M059J (cell line): ENCODE measurements at places on chromosomes 16 and 17. TPM values are rescaled to one million over a fixed set of nuclear protein-coding genes. Genes with fewer than 3 reads are reported as not detected.

The KRTAP4-12 gene
- not detected in 2 replicates for total RNA-seq

The HSD17B2 gene
- total RNA-seq: 16.0 and 28.0 TPM in 2 replicates

The HNF1B gene
- not detected in 2 replicates for total RNA-seq

The MIEN1 gene
- total RNA-seq: 84.5 and 89.4 TPM in 2 replicates

The SP6 gene
- total RNA-seq: 0.79 and 1.5 TPM in 2 replicates

The KRT39 gene
- total RNA-seq: 0.20 TPM in 1 of 2 replicates, not detected in the other

The ZNF385C gene
- total RNA-seq: 0.81 TPM in 1 of 2 replicates, not detected in the other

The TEN1 gene
- 8.0 and 14.3 TPM in 2 replicates for total RNA-seq

The CACNG4 gene
- total RNA-seq: 3.0 and 5.5 TPM in 2 replicates

DNA sequence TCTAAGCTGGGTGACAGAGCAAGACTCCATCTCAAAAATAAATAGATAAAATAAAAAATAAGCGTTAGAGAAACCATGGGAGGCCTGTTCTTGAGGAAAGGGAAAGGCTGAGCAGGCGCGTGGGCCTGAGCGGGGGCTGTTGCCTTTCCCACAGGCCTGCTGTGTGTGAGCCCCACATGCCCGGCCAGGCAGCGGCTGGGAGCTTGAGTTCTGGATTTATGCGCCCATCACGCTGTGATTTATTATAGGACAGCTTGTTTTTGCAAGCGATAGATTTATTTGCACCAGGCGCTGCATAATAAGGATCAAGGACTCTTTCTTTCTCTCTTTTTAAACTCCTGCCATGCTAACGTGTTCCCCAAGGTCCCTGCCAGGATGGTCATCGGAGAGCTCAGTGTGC lies 14.8 kb upstream of the WFDC1 start:
- no peak for DNase-seq

DNA sequence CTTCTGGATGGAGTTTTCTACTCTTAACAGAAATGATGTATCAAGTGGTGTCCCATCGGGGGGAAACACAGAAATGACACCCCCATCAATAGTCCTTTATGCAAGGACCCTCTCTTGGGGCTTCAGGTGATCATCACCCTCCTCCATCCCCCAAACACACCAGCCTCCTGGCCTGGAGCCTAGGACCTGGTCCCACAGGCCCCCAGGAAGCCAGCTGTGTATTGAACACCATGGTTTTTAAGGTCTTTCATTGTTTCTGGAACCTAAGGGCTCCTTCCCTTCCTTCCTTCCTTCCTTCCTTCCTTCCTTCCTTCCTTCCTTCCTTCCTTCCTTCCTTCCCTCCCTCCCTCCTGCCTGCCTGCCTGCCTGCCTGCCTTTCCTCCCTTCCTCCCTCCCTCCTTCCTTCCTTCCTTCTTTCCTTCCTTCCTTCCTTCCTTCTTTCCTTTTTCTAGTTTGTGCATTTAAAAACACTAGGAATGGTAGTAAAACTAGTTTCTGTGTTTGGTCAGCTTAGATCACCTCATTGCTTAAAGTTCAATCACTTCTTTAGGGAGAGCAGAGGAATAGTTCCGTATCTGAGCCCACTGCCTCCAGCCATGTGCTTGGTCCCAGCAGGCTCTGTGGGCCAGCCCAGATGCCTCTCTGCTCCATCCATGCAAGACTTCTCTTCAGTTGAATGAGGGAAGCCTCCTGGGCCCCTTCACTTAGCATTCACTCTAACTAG lies 23.6 kb downstream of the ASIC2 start:
- DNase-seq: no peak

GRCh38 chr17:18314059-18314730 lies 599 bp downstream of the TOP3A start:
- DNase-seq: peak; percentile 35

DNA sequence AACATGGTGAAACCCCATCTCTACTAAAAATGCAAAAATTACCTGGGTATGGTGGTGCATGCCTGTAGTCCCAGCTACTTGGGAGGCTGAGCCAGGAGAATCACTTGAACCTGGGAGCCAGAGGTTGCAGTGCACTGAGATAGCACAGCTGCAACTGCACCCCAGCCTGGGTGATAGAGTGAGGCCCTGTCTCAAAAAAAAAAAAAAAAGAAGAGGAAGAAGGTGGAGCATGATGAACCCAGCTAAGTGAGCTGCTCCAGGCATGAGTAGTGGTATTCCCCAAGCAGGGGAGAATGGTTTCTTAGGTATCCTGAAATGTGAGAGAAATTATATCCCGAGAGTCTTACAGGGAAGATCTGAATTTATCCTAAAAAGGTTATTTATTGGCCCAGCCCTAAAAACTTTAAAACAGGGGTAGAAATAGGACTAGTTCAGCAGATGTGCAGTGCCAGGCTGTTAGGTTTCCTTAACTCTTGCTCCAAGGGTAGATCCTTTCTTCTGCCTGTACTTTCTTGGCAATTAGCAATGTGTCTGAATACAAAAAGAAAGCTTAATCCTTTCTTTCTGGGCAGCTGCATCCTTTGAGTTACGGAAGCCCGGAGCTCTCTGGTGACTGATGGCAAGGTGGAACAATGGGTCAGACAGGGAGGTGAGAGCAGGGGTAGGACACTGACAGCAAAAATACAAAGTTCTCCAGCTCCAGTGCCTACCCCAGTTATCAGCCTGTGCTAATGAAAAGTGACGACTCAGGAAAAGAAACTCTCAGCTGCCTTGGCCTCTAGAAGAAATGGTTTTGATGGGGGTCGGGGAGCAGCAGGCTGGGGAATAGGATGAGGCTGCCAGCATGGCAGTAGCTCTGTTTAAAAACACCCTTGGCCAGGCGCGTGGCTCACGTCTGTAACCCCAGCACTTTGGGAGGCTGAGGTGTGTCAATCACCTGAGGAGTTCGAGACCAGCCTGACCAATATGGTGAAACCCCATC lies 36.5 kb upstream of the TOB1 start:
- DNase-seq: no peak

GRCh38 chr17:8161289-8162232 lies 1.2 kb downstream of the VAMP2 start:
- no peak for DNase-seq

- no peak for DNase-seq
Measured at GRCh38 chr16:76511203-76511602, 234.0 kb downstream of the CNTNAP4 start.

DNA sequence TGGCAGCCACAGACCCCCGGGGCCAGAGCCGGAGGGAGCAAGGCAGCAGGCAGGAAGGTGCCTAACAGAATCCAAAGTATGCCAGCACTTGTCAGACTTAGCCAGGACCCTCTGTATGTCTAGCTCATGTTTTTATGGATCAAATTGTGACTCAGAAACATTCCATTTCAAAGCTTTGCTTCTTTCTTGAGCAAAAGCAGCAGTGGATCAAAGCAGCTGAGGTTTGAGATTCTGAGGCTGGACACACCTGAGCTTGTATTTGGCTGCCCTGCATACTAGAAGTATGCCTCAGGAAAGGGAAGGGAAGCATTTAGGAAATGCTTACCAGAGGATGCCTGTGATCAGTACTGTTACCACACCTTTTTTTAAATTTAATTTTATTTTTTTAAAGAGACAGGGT lies 5.7 kb upstream of the MYO1C start:
- no peak for DNase-seq

GRCh38 chr16:86403541-86404163 lies 106.7 kb upstream of the FOXF1 start:
- peak; percentile 53 for DNase-seq

DNA sequence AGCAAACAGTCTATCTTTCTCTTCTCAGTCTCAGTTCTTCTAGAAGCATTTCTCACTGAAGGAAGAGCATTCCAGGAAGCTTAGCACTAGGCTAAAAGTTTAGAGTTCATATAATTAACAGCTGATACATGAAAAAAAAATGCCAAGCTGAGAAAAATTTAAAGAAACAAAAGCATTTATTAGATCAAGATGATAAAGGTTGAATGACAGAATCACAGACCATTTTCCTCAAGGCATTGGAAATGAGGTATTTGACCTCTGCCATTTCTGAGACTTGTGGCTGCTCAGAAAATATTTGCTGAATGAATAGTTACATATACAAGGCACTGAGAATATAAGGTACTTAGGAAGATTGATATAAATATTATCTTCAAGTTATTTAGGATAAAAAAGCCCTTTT lies 901.6 kb upstream of the GOT2 start:
- peak; percentile 91 for DNase-seq

GRCh38 chr17:62625184-62625869 lies 2.1 kb upstream of the MRC2 start:
- DNase-seq: no peak

DNA sequence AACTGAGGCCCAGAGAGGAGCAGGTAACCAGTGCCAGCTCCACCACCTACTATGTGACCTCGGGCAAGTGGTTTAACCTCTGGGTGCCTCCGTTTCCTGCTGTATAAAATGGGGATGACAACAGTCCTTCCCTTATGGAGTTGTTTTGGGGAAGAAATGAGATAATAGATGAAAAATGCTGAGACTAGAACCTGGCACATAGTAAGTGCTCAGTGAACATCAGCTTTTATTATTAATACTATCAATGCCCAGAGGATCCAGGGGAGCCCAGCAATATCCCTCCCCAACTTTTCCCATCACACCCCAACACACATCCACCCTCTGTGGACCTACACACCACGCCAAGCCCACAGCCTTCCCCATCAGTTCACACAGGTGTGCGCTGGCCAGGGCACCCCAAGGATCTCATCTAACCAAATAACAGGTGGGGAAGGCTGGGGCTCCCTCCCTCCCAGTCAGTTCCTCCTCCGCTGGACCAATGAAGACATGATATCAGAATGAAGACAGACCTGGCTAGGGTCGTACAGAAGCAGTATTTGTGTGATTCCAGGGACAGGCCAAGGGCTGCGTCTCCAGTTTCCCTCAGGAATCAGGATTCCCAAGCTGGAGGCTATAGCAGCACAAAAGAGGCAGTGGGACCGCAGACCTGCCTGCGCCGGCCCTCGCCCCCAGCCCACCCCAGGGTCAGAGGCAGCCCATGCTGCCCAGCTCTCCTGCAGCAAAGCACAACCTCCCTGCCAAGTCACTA lies 1.8 kb downstream of the ATP2A3 start:
- DNase-seq: no peak

GRCh38 chr16:55078153-55078552 lies 147.5 kb downstream of the IRX5 start:
- no peak for DNase-seq

DNA sequence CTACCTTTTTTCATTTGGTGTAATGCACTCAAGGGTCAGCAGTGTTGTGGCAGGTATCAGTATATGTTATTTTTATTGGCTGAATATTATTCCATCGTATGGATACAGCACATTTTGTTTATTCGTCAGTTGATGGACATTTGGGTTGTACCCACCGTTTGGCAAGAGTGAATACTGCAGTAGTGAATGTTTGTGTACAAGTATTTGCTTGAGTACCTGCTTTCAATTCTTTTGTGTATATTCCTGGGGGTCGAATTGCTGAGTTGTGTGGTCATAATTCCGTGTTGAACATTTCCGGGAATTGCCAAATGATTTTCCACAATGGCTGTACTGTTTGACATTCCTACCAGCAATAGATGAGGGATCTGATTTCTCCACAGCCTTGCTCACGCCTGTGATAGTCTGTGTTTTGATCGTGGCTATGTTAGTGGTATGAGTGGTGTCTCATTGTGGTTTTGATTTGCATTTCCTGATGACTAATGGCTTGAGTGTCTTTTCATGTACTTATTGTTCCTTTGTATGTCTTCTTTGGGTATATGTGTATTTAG lies 108.4 kb downstream of the OR1D5 start:
- DNase-seq: peak; percentile 96

- no peak for DNase-seq
Measured at GRCh38 chr16:35734728-35735402, 2275.5 kb downstream of the TP53TG3F start.

DNA sequence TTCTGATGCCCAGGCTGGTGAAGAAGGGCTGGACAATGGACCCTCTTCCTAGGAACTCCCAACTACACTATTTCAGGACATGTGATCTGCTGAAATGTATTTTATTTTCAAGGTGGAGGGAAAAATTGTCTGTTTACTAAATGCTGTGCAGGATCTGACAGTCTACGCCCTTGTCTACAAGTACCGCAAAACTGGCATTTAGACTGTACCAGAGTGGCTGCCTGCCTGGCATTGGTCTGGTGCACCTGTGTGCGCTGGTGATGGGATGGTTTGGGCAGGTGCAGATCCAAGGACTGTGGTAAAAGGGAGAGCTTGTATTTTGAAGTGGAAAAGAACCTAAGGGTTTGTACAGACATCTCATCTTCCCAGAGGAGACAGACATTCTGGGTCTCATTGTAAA lies 79.7 kb downstream of the AIPL1 start:
- no peak for DNase-seq

DNA sequence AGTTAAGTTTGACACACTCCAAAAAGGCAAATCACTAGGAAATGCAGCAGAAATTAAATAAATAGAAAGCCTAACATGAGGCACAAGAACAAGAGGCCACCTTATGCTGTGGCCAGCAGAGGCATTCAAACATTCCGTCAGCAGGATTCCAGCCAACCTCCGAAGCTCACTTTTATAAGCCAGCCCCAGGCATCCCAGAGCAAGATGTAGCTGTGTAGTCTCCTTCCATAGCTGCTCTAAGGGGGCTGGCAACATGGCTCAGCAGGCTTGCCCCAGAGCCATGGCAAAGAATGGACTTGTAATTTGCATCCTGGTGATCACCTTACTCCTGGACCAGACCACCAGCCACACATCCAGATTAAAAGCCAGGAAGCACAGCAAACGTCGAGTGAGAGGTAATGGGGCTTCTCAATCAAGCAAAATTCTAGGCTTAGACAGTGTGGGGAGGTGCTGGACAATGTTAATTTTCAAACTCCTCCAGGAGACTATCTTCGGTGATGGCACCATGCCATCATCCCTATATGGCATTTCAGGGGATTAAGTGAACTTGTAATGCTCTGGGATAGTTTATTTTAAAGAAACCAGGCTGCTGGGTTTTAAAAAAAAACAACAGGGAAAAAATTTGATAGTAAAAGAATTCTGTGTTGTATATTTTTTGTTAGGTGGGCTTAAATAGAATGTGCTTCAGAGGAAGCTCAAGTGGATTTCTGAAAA lies at the start of gene CLEC3A:
Gene CLEC3A, plus strand, starts transcription at position 202 of the 714 bp plus-strand sequence. Its CDS starts 79 bp downstream, at position 281.
- DNase-seq: no peak

- DNase-seq: no peak
Measured at GRCh38 chr17:15411384-15412198, 55.8 kb downstream of the CDRT4 start.

DNA sequence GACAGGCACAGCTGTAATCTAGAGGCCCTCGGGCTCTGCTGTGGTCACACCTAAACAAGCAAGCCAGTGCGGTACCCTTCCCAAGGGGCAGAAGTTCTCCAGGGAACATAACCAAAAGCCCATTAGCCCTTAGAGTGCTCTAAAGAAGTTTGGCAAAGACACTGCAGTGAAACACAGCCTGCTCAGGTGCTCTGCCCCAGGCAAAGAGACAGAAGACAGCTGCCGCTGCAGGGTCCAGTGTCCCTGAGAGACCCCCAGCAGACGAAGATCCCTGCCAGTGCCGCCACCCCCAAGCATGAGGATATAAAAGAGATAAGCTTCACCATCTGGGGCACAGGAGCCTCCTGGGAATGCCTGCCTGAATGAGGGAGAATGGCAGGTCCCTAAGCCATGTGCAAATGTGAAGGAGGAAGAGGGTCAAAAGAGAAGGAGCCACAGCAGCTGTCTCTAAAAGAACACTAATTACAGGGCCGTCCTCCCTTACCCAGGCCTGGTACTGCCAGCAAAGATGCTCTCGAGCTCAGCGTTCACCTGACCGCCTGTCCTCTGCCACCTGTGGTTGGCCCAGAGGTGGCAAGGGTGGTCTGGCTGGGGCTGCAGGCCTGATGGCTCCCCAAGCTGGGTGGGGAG lies 29.7 kb downstream of the CUEDC1 start:
- DNase-seq: no peak
